ENCODE measurements at places on chromosomes 16 and 17.

- DNase-seq, result peak; percentile 16
These were observed 407.3 kb downstream of the XYLT1 start for GRCh38 chr16:17063201-17064139.

DNA sequence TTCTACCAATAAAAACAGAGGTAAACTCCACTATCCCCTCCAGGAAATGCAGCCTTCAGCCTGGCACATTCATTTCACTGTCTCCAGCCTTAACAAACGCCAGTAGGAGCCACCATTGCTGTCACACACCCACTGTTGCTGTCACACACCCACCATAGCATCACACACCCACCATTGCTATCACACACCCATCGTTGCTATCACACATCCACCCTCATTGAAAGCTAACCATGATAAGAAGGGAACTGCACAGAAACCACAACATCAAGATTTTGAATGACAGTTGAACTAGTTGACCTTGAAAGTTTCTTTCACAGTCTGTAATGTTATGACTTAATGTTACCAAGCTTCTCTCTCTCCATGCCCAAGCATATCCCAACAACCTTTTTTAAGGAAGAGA is 38.1 kb downstream of the SHCBP1 start:
- DNase-seq, result no peak

DNA sequence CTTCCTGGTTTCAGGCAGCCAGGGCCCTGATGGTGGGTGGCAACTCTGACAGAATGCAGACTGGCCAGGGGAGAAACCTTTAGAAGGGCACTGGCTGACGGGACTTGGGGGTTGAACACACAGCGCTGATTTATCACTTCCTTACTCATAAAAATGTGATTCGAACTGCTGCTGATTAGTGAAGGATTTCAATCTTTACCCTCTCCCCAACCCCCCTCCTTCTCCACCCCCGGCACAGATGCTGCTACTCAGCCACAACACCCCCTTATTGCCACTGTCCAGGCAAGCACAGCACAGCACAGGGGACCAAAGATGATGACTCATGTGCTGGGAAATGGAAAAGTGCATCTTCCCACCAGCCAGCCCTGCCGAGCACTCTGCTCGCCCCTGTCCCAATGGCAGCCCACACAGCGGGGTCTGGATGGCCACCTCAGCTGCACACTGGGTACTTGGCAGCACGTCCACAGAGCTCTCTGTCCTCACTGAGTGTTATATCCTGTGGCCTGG is 70.1 kb downstream of the SMG6 start:
- DNase-seq, result no peak

GRCh38 chr16:23368469-23368868 is 66.4 kb downstream of the SCNN1B start:
- DNase-seq, result no peak

GRCh38 chr17:74522381-74523105 is 8.7 kb downstream of the CD300LB start:
- DNase-seq, result no peak

DNA sequence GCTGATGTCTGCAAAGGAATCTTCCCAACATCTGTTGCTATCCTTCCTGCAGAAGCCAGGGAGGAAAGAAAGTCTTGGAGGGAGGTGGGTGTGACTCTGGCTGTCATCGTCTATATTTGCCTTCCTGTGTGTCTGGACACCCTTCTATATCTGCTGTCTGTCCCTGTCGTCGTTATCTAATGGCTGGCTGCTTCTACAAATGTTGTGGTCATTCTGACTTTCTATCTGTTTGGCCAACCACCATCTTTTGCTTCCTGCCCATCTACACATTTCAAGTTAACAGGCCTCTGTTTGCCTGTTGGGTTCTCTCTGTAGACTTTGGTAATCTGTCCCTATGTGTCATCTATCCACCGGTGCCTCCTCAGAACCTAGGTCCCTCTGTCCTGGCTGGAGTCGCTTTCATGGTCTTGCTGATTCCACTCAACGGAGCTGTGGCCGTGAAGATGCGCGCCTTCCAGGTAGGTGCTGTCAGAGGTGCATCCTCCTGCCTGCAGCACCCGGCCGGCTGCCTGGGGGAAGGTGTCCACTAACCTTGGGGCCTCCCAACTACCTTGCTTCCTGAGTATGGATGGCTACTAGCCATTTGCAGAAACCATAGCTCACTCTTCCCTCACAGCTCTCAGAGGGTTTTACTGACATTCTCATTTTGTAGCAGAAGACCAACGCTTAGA is 30.2 kb downstream of the ABCC3 start:
- no peak for DNase-seq

- DNase-seq, result no peak
These were observed 487.0 kb downstream of the CDH13 start for GRCh38 chr16:83113811-83114210.

Measured in occipital lobe (tissue), 3 donors.